Testis (tissue), 5 donors: ENCODE measurements at places on chromosomes 3 and 15. TPM values are rescaled to one million over a fixed set of nuclear protein-coding genes. Genes with fewer than 3 reads are reported as not detected.

Gene P2RY12
- polyA plus RNA-seq: 0.47 TPM

Gene KLF15
- polyA plus RNA-seq: 8.5 TPM

Gene BCL2A1
- 2.3 TPM for polyA plus RNA-seq

Gene CYFIP1
- polyA plus RNA-seq: 50.9 TPM

Gene OCA2
- 2.6 TPM for polyA plus RNA-seq

Gene CCDC39
- 4.3 TPM for polyA plus RNA-seq

Gene XIRP1
- 2.8 TPM for polyA plus RNA-seq

Gene THPO
- polyA plus RNA-seq: 7.6 TPM

Gene PLA2G4D
- 0.11 TPM for polyA plus RNA-seq

Gene GRIP2
- 3.2 TPM for polyA plus RNA-seq

Gene SPATA12
- polyA plus RNA-seq: 32.0 TPM

Gene DCLK3
- polyA plus RNA-seq: 8.1 TPM

Gene RNU5B-1
- not detected for polyA plus RNA-seq

Gene ATP6V1A
- 37.8 TPM for polyA plus RNA-seq

Gene CGNL1
- 21.0 TPM for polyA plus RNA-seq

GRCh38 chr15:36332301-36332700 lies 247.1 kb upstream of the CDIN1 start:
- DNase-seq: no peak
- H3K4me3 ChIP-seq: no peak overlapping the region
- no peak overlapping the region for H3K27ac ChIP-seq
- no peaks in the 10 kb centered on the region for H3K27me3 ChIP-seq

DNA sequence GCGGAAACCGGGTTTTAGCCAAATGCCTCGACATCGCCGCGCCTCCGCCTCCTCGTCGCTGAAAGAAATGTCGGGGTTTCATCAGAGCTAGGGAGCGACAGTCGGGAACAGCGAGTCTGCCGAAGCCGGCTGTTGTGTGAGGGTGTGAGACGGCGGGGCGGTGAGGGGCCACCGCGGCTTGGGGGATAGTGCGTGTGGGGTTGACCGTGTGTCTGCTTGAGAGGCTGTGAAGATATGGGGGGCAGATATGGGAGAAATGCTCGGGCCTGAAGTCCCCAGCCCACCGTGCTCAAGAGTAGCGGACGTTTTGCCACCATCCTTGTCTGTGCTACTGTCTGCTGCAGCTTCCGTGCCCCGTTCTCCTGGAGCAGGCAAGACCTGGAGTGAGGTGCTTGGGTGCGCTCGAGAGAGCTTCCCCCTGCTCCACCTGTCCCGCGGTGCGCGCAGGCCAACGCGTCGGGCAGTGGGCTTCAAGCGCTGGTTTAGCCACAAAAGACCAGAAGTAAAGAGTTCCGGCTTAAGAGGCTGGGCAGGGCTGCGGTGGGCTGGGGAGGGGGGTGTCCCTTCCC lies 716 bp upstream of the ISLR2 start:
- H3K4me1 ChIP-seq: peaks cover 21% of the 10 kb centered on the region
- no peak overlapping the region for H3K4me3 ChIP-seq
- DNase-seq: no peak
- H3K27ac ChIP-seq: no peak overlapping the region
- no peaks in the 10 kb centered on the region for H3K27me3 ChIP-seq

- no peaks in the 10 kb centered on the region for H3K36me3 ChIP-seq
- peak overlapping the region; percentile 83 for H3K4me3 ChIP-seq
- H3K4me1 ChIP-seq: peaks cover 14% of the 10 kb centered on the region
These were observed 402 bp downstream of the WWTR1 start for GRCh38 chr3:149657321-149657925.

DNA sequence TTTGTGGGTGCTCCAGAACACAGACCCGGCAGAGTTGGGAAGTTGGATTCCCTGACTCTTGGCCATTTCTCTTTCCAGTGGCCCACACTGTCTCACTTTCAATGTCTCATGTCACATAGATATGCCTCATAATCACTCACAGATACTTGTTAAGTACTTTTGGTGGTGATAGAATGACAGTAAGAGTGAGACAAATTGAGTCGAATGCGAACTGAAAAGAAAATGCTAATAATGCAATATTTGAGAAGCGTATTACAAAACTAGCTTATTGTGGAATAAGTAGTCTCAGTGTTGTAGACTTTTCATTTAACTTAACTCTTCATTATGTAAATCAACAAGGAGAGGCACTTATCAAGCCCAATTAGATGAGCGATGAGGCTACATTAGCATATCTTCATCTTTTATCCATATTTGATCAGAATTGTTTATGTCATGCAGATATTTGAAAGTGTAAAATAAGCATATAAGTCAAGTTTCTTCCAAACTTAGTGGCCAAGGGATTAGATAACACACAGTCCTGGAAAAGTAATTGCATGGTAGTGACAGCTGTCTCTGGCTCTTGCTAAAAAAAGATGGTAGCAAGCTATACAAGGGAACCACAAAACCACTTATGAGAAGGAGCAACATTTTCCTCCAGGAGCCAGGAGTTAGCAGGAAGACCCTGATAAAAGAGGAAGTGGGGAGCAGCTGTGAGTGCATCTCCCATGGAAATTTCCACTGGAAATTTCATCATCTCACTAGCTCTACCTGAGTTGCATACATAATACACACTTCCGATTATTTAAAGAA lies 243.6 kb downstream of the ARRDC4 start:
- DNase-seq: no peak
- H3K27ac ChIP-seq: no peak overlapping the region
- no peaks in the 10 kb centered on the region for H3K4me1 ChIP-seq
- no peaks in the 10 kb centered on the region for H3K36me3 ChIP-seq
- H3K27me3 ChIP-seq: no peaks in the 10 kb centered on the region
- H3K4me3 ChIP-seq: no peak overlapping the region

DNA sequence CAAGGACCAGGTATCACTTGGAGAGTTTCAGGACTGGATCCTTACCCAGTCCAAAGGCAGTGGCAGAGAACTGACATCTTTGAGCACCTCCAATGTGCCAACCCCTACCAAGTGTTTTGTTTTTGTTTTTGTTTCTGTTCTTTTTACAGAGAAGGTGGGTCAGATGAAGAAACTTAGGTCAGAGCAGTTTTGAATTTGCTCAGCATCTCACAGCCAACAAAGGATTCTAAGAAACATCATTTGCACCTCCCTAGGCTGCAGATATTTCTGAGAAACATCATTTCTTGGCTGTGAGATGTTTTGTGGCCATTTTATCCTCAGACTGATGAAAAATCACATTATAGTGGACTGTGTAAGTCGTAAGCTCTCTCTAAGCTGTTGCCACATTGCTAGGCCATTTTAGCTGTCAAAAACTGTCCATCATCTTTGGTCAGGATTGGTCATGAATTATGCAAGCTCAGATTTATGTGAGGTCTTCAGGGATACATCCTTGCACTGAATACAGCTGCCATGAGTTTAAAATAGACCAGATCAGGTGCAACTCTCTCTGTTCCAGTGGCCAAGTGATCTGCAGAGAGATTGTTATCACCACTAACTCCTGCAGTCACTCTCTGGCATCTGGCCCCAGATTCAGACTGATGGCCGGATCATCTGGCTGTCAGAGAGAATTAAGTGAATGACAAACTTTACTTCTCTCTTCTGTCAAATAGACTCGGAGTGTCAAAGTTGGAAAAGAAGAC lies 341.5 kb downstream of the EPHB1 start:
- H3K27ac ChIP-seq: no peak overlapping the region
- DNase-seq: no peak
- no peak overlapping the region for H3K4me3 ChIP-seq
- H3K27me3 ChIP-seq: no peaks in the 10 kb centered on the region

DNA sequence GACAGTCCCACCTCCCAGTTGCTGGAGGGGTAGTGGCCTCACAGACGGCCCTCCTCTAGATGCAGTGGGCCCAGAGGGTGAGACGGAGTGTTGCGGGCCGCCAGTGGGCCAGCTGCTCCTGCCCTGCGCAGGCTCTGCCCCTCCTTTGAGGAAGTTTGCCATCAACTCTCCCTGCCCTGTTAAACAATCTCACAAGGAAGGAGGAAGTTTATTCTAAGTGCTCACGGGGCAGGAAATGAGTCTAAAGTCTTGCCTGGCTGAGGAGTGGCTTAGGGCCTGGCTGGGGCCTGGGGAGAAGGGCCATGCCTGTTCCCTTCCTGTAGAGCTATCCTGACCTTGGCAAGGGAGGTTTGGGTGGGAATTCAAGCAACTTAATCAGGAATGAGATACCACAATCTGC lies at the start of gene FAM3D:
FAM3D (minus strand) TSS at position 92 of the 400 bp plus-strand sequence. CDS start 11,211 bp downstream, outside the sequence.
- no peak for DNase-seq
- no peaks in the 10 kb centered on the region for H3K36me3 ChIP-seq
- H3K4me1 ChIP-seq: no peaks in the 10 kb centered on the region
- H3K4me3 ChIP-seq: no peak within 1 kb of the TSS
- H3K27ac ChIP-seq: no peak within 1 kb of the TSS

DNA sequence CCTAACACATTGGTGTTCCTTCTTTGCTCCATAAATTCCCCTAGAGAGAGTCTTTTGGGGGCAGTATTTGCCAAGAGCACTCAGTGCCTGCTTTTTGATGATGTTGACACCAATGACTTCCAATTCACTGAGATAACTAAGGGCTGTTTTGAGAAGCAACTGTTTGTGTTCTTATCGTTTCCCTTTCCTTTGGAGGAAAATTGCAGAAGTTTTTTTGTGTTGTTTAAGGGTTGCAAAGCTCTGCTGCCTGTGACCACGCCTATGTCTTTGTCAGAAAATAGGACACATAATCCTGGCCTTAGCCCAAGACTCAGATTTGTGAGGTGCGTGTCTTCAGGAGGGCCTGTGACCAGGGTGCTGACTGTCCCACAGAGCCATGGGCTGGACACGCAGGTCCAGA lies 99.6 kb downstream of the FAM43A start:
- H3K27ac ChIP-seq: no peak overlapping the region
- H3K4me1 ChIP-seq: no peaks in the 10 kb centered on the region
- no peaks in the 10 kb centered on the region for H3K27me3 ChIP-seq
- no peak for DNase-seq
- H3K36me3 ChIP-seq: no peaks in the 10 kb centered on the region

DNA sequence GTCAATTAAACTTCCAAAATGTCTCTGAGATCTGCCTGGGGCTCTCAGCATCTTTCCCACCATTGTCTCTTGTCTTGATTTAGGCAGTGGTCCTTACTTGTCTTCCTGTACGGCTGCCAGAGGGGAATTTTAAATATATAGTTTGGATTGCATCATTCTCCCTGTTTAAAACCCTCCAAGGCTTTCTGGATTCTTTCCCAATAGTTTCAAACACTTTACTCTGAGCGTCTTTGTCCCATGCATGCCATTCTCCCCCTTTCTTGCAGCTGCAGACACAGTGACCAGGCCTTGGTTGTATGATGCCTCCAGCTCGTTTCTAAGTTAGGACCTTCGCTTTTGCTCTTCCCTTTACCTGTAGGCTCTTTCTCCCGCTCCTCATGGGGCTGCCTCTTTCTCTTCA lies 323.3 kb upstream of the CTNNB1 start:
- H3K4me1 ChIP-seq: peaks cover 22% of the 10 kb centered on the region
- no peak for DNase-seq
- H3K27ac ChIP-seq: no peak overlapping the region
- H3K27me3 ChIP-seq: no peaks in the 10 kb centered on the region
- no peaks in the 10 kb centered on the region for H3K36me3 ChIP-seq
- H3K4me3 ChIP-seq: no peak overlapping the region

- H3K4me3 ChIP-seq: no peak overlapping the region
- no peak overlapping the region for H3K27ac ChIP-seq
These were observed 23.8 kb upstream of the FBLN2 start for GRCh38 chr3:13524979-13525669.

GRCh38 chr3:192887047-192887446 lies 30.6 kb downstream of the MB21D2 start:
- H3K36me3 ChIP-seq: no peaks in the 10 kb centered on the region
- no peak overlapping the region for H3K4me3 ChIP-seq

GRCh38 chr3:123229145-123229544 lies 27.4 kb downstream of the SEC22A start:
- H3K4me1 ChIP-seq: no peaks in the 10 kb centered on the region
- H3K27me3 ChIP-seq: no peaks in the 10 kb centered on the region
- DNase-seq: no peak

GRCh38 chr3:10976770-10977169 lies 15.8 kb upstream of the SLC6A1 start:
- H3K27ac ChIP-seq: no peak overlapping the region

- H3K27ac ChIP-seq: no peak overlapping the region
- H3K4me1 ChIP-seq: no peaks in the 10 kb centered on the region
- no peaks in the 10 kb centered on the region for H3K36me3 ChIP-seq
- no peak overlapping the region for H3K4me3 ChIP-seq
- no peak for DNase-seq
These were observed 289.6 kb upstream of the LYSMD4 start for GRCh38 chr15:100022806-100023205.

- H3K27me3 ChIP-seq: no peaks in the 10 kb centered on the region
- H3K27ac ChIP-seq: no peak overlapping the region
- no peak for DNase-seq
- H3K36me3 ChIP-seq: no peaks in the 10 kb centered on the region
- H3K4me1 ChIP-seq: no peaks in the 10 kb centered on the region
- no peak overlapping the region for H3K4me3 ChIP-seq
These were observed 195.2 kb upstream of the MME start for GRCh38 chr3:154884952-154885351.

GRCh38 chr3:71583566-71584393 lies at the start of gene FOXP1:
FOXP1 (minus strand) TSS chr3:71583728; CDS start chr3:71198381, 385,347 bp downstream.
- no peaks in the 10 kb centered on the region for H3K27me3 ChIP-seq
- peak within 1 kb of the TSS; percentile 80 for H3K4me3 ChIP-seq
- peak; percentile 83 for DNase-seq
- H3K36me3 ChIP-seq: no peaks in the 10 kb centered on the region
- H3K4me1 ChIP-seq: peaks cover 9% of the 10 kb centered on the region

GRCh38 chr15:41511899-41512369 lies 1.7 kb downstream of the LTK start:
- no peaks in the 10 kb centered on the region for H3K36me3 ChIP-seq
- no peak for DNase-seq
- peaks cover 24% of the 10 kb centered on the region for H3K4me1 ChIP-seq
- no peaks in the 10 kb centered on the region for H3K27me3 ChIP-seq
- H3K4me3 ChIP-seq: peak overlapping the region; percentile 27

- peak overlapping the region; percentile 39 for H3K4me3 ChIP-seq
- no peaks in the 10 kb centered on the region for H3K36me3 ChIP-seq
- peak; percentile 19 for DNase-seq
- H3K27me3 ChIP-seq: no peaks in the 10 kb centered on the region
- H3K27ac ChIP-seq: peak overlapping the region; percentile 42
- peaks cover 6% of the 10 kb centered on the region for H3K4me1 ChIP-seq
These were observed 123.9 kb downstream of the FOXB1 start for GRCh38 chr15:60128000-60128376.

DNA sequence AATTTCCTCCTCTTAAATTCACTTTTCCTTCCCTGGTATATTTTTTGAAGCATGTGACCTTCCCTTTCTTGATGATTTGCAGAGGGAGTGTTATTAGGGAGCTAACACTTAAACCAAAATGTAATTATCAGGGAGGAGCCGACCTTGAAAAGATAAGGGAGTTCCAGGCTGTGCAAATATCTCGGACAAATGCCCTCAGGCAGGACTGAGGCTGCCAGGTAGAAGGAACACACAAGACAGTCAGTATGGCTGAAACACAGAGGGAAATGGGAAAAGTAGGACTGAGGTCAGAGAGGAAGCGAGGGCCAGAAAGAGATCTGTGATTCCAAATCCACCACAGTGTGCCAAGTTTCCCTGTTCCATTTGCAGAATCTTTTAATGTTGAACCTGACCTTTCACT lies 221.0 kb downstream of the CNTN3 start:
- no peaks in the 10 kb centered on the region for H3K27me3 ChIP-seq
- no peak for DNase-seq
- H3K4me1 ChIP-seq: no peaks in the 10 kb centered on the region
- no peak overlapping the region for H3K4me3 ChIP-seq
- no peaks in the 10 kb centered on the region for H3K36me3 ChIP-seq
